ENCODE measurements at places on chromosomes 1 and 21.

DNA sequence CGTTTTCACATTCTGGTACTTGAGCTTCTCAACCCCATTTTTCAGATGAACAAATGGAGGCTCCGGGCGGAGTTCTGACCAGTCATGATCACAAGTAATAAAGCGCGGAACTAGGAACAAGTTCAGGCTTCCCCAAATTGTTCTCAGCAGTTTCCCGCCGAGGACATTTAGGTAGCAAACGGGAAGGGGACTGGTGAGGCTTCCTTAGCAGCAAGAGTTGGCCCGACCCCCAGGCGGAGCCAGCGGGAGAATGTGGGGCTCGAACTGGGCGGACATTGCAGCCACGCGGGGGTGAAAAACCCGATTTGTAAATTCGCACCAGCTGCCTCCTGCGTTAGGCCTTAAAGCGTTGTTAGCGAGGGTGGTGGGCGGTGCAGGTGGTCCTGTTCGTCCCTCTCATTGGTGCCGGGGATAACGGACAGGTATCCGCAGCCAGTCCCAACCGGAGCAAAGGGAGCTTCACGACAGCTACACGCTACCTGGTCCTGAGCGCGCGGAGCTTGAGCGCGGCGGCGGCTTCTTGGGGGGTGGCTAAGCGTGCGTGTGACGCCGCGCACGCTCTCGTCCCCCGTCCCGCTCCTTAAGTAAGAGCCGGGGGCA lies 15.3 kb downstream of the SEMA6C start:
- H3K4me1 ChIP-seq, result no peaks in the 10 kb centered on the region
- H3K27me3 ChIP-seq, result no peaks in the 10 kb centered on the region
- peaks cover 9% of the 10 kb centered on the region for H3K36me3 ChIP-seq
- DNase-seq, result no peak
- H3K27ac ChIP-seq, result no peak overlapping the region

- H3K4me1 ChIP-seq, result peaks cover 19% of the 10 kb centered on the region
- H3K27me3 ChIP-seq, result no peaks in the 10 kb centered on the region
- DNase-seq, result no peak
- no peak overlapping the region for H3K4me3 ChIP-seq
- no peak overlapping the region for H3K27ac ChIP-seq
- H3K36me3 ChIP-seq, result no peaks in the 10 kb centered on the region
Measured at GRCh38 chr1:22329148-22329515, 122.5 kb upstream of the ZBTB40 start.

- H3K27me3 ChIP-seq, result no peaks in the 10 kb centered on the region
- no peak for DNase-seq
- no peak overlapping the region for H3K27ac ChIP-seq
Measured at GRCh38 chr1:159469921-159470533, 30.5 kb downstream of the OR10J1 start.

GRCh38 chr1:52348704-52349300 lies 17.2 kb downstream of the CC2D1B start:
- H3K27ac ChIP-seq, result no peak overlapping the region
- peaks cover 14% of the 10 kb centered on the region for H3K36me3 ChIP-seq
- peak; percentile 74 for DNase-seq
- H3K4me1 ChIP-seq, result no peaks in the 10 kb centered on the region

DNA sequence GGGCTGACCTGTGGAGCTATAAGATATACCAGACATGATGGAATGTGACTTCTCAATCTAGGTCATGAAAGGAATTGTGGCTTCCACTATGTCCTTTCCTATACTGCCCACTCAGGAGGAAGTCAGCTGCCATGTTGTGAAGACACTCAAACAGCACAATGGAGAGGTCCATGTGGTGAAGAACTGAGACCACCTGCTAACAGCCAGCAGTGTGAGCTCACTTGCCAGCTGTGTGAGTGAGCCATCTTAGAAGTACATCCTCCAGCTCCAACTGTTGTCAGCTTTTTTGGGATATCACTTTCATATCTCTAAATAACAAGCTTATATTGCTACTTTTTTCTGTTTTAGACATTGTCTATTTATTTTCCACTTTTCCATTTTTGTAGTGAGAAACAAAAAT lies 29.7 kb downstream of the OLFML3 start:
- no peak overlapping the region for H3K27ac ChIP-seq
- DNase-seq, result peak; percentile 26
- peaks cover 13% of the 10 kb centered on the region for H3K4me1 ChIP-seq
- H3K36me3 ChIP-seq, result no peaks in the 10 kb centered on the region
- no peak overlapping the region for H3K4me3 ChIP-seq

GRCh38 chr1:178328728-178329127 lies 168.0 kb downstream of the CLEC20A start:
- H3K27me3 ChIP-seq, result no peaks in the 10 kb centered on the region
- no peak overlapping the region for H3K27ac ChIP-seq
- DNase-seq, result no peak
- no peaks in the 10 kb centered on the region for H3K36me3 ChIP-seq
